ENCODE measurements at places on chromosomes 3 and 15. TPM values are rescaled to one million over a fixed set of nuclear protein-coding genes. Genes with fewer than 3 reads are reported as not detected.

The CELF6 gene
- total RNA-seq = 0.28 TPM

The IL20RB gene
- not detected for total RNA-seq

GRCh38 chr15:73330206-73331051 lies 38.3 kb downstream of the HCN4 start:
- no peak overlapping the region for H3K4me3 ChIP-seq
- DNase-seq = no peak
- H3K27me3 ChIP-seq = no peaks in the 10 kb centered on the region
- H3K4me1 ChIP-seq = no peaks in the 10 kb centered on the region
- peaks cover 4% of the 10 kb centered on the region for H3K36me3 ChIP-seq

GRCh38 chr3:115108614-115109013 lies 38.5 kb downstream of the ZBTB20 start:
- DNase-seq = no peak
- H3K4me3 ChIP-seq = no peak overlapping the region
- H3K4me1 ChIP-seq = no peaks in the 10 kb centered on the region
- H3K27ac ChIP-seq = no peak overlapping the region

The CA12 gene
- 1.3 TPM for total RNA-seq

The RNF13 gene
- total RNA-seq = 48.8 TPM

GRCh38 chr15:29822684-29823459 lies 604 bp upstream of the TJP1 start:
- H3K27ac ChIP-seq = peak overlapping the region; percentile 98
- peak overlapping the region; percentile 73 for H3K4me3 ChIP-seq
- H3K27me3 ChIP-seq = no peaks in the 10 kb centered on the region
- peak; percentile 82 for DNase-seq
- H3K4me1 ChIP-seq = peaks cover 48% of the 10 kb centered on the region

The GOLGA6L7 gene
- total RNA-seq = not detected

GRCh38 chr15:61337541-61337940 lies 108.4 kb upstream of the RORA start:
- no peak overlapping the region for H3K4me3 ChIP-seq
- H3K36me3 ChIP-seq = no peaks in the 10 kb centered on the region
- no peak for DNase-seq
- no peaks in the 10 kb centered on the region for H3K4me1 ChIP-seq
- H3K27ac ChIP-seq = no peak overlapping the region

GRCh38 chr3:57157545-57157944 lies 7.6 kb downstream of the IL17RD start:
- no peaks in the 10 kb centered on the region for H3K36me3 ChIP-seq
- no peaks in the 10 kb centered on the region for H3K27me3 ChIP-seq
- peaks cover 31% of the 10 kb centered on the region for H3K4me1 ChIP-seq
- H3K27ac ChIP-seq = no peak overlapping the region
- no peak for DNase-seq

DNA sequence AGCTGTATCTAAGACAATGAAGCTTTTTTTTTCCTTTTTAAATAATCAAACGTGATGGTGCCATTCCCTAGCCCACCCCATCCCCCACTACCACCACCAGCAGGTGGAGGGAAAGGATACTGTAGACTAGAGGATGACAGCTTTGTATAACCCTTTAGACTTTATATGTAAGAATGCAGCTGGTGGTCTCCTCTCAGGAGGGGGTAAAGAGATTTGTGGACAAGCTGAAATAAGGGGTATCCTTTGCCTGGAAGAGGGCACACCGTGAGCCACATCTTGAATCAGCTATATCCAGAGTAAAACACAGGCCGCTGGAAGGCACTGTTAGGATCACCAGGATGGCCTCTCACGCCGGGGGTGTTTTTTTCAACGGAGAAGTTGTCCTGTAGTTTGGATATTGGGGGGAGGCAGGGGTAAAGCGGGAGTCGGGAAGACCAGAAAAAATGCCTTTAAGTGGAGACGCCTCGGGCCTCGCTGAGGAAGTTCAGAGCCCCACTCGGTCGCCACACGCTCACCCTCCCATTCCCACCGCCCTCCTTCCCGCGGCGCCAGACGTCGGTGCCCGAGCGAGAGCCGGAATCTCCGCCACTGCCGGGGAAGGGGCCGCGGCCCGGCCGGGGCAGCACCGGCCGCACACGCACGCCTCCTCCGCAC lies 986 bp downstream of the KPNA4 start:
- no peak for DNase-seq
- H3K27ac ChIP-seq = peak overlapping the region; percentile 99
- H3K27me3 ChIP-seq = no peaks in the 10 kb centered on the region
- H3K36me3 ChIP-seq = no peaks in the 10 kb centered on the region
- H3K4me3 ChIP-seq = peak overlapping the region; percentile 93

DNA sequence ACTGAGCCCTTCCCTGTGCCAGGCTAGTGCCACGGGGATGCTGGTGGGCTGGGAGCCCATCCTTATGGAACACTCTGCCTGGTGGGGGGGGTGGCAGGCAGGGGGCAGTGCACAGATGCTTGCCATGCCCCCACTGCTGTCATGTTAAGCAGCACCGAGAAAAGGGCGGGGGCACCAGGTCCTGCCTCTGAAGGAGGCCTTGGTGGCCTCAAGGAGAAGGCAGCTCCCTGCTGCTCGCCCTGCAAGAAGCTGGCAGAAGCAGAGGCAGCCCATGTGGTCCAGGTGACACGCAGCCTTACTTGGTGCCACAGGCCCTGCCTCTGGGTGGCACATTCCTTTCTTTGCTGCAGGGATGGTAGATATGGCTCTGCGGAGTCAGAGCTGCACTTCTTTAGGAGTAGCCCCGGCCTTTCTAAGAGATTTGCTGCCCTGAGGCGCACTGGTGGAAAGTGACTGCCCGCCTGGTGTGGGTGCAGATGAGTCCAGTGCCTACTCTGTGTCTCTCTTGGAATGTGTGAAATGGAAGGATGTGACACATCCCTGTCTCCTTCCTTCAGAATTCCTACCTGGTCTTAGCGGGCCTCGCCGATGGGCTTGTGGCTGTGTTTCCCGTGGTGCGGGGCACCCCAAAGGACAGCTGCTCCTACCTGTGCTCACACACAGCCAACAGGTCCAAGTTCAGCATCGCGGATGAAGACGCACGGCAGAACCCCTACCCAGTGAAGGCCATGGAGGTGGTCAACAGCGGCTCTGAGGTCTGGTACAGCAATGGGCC lies 145.8 kb downstream of the LRRK1 start:
- no peak overlapping the region for H3K27ac ChIP-seq
- no peaks in the 10 kb centered on the region for H3K27me3 ChIP-seq
- H3K4me1 ChIP-seq = no peaks in the 10 kb centered on the region

GRCh38 chr15:72785432-72785831 lies 1.9 kb upstream of the ADPGK start:
- no peaks in the 10 kb centered on the region for H3K27me3 ChIP-seq
- no peak overlapping the region for H3K27ac ChIP-seq
- no peaks in the 10 kb centered on the region for H3K36me3 ChIP-seq
- H3K4me3 ChIP-seq = no peak overlapping the region

DNA sequence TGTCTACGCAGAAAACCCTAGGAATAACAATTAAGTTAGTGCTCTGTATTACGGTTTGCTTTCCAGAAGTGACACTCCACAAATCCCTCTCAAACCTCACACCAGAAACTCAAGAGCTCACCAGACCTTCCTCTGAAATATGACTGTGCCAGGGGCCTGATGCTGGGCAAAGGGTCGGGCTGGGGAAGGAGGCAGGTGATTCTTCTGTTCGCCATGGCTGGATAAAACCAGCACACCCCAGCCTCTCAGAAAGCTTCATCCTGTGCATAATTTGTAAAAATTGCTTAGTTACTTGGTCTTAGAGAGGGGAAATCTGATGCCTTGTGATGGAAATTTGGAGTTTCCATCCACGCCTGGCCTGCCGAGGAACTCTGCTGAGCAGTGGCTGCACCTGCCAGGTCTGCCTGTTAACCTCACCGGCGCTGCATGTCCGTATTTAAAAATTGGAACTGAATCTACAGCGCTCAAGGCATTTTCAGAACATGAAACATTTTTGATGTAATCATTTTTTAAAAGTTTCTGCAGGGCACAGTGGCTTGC lies 22.7 kb upstream of the ATP1B3 start:
- H3K36me3 ChIP-seq = no peaks in the 10 kb centered on the region
- H3K4me3 ChIP-seq = no peak overlapping the region
- H3K27me3 ChIP-seq = no peaks in the 10 kb centered on the region
- H3K27ac ChIP-seq = peak overlapping the region; percentile 10

DNA sequence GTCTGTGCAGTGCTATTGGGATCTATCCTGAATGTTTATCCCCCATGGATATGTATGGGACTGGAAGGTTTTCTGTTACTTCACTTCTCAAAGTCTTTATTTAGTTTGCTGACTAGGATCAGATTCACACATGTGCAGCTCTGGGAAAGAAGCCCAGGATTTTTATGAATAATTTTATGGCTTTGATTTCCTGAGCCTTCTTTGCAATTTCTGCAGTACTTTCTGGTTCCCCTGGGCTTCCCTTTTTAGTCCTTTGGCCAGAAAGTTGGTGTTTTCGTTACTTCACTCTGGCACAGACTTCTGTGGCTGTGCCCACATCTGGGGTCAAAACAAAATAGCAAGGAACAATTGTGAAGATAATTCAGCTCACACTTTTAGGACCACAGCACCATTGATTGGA lies 721.0 kb downstream of the OTOL1 start:
- no peaks in the 10 kb centered on the region for H3K4me1 ChIP-seq
- no peaks in the 10 kb centered on the region for H3K36me3 ChIP-seq
- no peak overlapping the region for H3K4me3 ChIP-seq
- DNase-seq = no peak
- no peaks in the 10 kb centered on the region for H3K27me3 ChIP-seq

- DNase-seq = no peak
- H3K27ac ChIP-seq = peak overlapping the region; percentile 71
- H3K27me3 ChIP-seq = no peaks in the 10 kb centered on the region
- H3K4me1 ChIP-seq = no peaks in the 10 kb centered on the region
- peak overlapping the region; percentile 50 for H3K4me3 ChIP-seq
These were observed 27.5 kb downstream of the MELTF start for GRCh38 chr3:197001972-197002700.

- no peaks in the 10 kb centered on the region for H3K36me3 ChIP-seq
- DNase-seq = no peak
- no peak overlapping the region for H3K4me3 ChIP-seq
- H3K4me1 ChIP-seq = peaks cover 24% of the 10 kb centered on the region
These were observed 79.5 kb upstream of the KCNMB2 start for GRCh38 chr3:178456621-178457285.

DNA sequence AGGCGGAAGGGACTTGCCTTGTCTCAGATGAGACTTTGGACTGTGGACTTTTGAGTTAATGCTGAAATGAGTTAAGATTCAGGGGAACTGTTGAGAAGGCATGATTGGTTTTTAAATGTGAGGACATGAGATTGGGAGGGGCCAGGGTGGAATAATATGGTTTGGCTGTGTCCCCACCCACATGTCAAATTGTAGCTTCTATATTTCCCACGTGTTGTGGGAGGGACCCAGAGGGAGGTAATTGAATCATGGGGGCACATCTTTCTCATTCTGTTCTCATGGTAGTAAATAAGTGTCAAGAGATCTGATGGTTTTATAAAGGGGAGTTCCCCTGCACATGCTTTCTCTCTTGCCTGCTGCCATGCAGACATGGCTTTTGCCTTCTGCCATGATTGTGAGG lies 89.2 kb downstream of the CGGBP1 start:
- no peaks in the 10 kb centered on the region for H3K4me1 ChIP-seq
- no peak for DNase-seq
- no peaks in the 10 kb centered on the region for H3K27me3 ChIP-seq
- H3K27ac ChIP-seq = no peak overlapping the region
- no peak overlapping the region for H3K4me3 ChIP-seq

DNA sequence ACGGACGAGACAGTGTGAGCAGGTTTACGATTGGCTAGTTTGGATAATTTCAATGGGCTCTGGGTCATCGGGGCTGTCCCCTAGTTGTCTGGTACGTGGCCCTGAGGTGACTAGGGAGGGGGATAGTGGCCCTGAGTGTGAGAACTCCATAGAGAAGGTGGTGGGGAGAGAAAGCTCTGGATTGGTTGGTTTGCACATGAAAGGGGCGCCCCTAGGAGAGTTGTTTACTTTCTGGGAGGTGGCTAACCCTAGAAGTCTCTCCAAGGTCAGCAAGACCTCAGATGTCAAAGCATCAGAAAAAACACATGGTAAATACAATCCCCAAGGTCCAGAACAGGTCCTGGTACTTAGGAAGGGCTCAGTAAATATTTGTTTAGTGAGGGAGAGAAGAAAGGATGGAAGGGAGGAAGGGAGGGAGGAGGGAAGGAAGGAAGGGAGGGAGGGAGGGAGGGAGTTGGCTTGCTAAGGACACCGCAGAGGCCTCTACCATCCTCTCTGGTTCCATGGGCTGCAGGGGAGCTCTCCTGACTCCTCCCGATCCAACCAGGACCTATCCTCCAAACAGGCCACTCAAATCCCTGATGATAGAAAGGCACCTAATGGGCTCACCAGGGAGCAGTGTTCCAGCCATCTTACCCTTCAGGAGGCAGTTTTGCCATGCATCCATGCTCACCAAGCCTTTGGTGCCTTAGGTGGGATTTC lies 3.0 kb upstream of the TRH start:
- H3K4me1 ChIP-seq = no peaks in the 10 kb centered on the region
- DNase-seq = no peak
- no peak overlapping the region for H3K4me3 ChIP-seq
- H3K27me3 ChIP-seq = peaks cover 11% of the 10 kb centered on the region
- H3K27ac ChIP-seq = no peak overlapping the region

DNA sequence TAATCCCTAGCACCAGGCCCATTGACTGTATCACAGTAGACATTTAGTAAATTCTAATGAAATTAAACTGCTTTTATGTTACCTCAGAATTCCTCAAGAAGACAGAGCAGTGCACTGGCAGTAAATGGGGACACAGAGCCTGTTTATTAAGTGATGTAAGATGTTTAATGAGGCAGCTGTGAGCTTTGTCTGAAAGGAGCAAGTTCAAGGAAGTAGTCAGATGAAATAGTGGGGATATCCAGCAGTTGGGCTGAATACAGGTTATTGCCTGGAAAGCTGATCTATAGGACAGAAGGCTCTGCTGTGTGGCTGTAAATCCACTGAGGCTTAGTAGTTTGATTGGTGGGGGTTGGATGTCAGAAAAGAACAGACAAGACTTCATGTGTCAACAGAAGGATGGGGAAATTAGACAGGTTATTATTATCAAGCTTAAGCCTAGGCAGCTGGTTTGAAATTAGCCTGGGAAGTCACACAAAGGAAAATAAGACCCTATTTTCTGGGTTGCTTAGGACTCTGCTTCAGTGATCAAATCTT lies 62.2 kb downstream of the PFN2 start:
- no peaks in the 10 kb centered on the region for H3K36me3 ChIP-seq
- no peak overlapping the region for H3K27ac ChIP-seq
- DNase-seq = no peak
- no peaks in the 10 kb centered on the region for H3K27me3 ChIP-seq
- H3K4me1 ChIP-seq = peaks cover 5% of the 10 kb centered on the region
- no peak overlapping the region for H3K4me3 ChIP-seq

- H3K27me3 ChIP-seq = no peaks in the 10 kb centered on the region
- H3K4me3 ChIP-seq = no peak overlapping the region
These were observed 42.1 kb upstream of the ATG7 start for GRCh38 chr3:11230125-11230524.
